CD4-positive, alpha-beta T cell treated with Interleukin-15 for 4 hours (primary cell): ENCODE measurements at places on chromosomes 2 and 18.
A peak's percentile ranks its signal among the peaks of the same experiment; 100 is the strongest.

DNA sequence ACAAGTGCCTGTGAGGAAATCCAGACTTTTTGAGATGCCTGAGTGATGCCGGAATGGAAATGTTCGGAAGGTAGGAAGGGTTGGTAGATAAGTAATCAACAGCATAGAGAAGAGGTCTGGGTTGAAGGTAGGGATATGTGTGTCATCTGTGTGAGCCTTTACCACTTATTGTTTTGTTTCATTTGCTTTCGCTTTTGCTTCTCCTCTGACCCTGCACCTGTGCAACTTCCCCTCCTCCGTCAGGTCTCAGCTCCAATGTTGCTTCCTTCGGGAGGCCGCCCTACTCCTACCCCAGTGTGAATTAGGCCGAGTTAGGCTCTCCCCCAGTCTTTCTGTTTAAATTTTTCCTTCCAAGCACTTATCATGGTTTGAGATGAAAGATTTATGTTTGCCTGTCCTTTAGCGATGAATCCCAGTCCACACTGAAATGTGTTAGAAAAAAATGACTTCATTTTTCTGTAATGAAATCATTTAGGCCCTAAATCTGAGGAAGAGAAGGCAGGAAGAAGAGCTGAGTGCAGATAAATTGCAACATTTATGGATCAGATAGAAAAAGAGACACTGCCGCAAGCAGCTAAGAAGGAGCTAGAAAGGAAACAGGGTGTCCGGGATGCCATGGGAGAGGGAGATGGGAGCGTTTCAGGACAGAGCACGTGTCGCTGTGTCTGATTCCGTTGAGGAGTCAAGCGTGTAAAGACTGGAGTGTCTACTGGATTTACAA is 139.6 kb upstream of the PELI1 start:
- DNase-seq = peak; percentile 41

DNA sequence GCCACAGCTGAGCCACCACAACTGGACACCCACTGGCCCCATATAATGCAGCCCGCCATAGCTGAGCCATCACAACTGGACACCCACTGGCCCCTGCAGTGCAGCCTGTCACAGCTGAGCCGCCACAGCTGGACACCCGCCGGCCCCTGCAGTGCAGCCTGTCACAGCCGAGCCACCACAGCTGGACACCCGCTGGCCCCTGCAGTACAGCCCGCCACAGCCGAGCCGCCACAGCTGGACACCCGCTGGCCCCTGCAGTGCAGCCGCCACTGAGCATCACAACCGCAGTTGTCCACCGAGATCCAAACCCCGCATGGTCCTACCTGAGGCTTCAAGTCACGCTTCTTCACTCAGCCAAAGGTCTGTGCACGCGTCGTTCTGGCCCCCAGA is 134.2 kb downstream of the PXDN start:
- no peak for DNase-seq

GRCh38 chr2:100786297-100786658 is 33.7 kb upstream of the NPAS2 start:
- DNase-seq = no peak

DNA sequence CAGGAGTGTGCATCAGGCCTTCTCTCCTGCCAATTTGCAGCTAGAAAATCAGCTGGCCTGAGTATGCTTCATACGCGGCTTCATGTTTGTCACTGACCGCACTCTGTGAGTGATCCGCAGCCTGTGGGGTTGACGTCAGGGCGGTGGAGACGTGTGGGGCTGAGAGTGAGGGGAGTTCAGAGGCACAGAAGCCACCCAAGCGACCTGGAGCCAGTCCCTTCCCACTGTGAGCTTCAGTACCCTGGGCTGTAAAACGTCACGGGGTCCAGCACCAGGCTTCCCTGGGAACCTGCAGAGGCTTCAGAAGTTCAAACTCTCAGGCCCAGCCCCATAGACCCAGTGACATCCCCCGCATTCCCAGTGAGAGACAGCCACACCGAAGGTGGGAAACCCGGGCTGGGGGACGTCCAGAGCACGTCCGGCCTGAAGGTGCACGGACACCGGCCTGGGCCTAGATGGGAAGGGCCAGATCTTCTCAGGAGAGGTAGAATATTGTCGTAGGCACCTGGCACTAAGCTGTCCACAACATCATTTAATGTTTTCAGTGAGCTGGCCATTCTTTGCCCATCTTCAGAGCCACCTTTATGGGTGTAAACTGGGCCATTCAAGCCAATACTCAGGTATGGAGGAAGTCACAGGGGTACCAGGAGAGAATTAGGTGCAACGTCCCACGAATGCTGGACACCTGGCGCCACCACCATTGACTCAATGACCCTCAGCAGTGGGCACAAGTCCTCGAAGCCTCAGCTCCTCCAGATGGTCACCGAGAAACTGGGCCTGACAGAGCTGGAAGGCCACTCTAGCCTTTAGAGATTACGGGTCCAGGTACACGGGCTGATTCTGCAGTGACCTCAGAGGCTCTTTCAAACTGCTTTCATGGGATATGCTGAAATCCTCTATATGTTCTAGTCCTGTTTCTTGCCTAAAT is 235.6 kb upstream of the MYT1L start:
- no peak for DNase-seq

GRCh38 chr2:207142461-207142860 is 23.3 kb downstream of the KLF7 start:
- peak; percentile 32 for DNase-seq

DNA sequence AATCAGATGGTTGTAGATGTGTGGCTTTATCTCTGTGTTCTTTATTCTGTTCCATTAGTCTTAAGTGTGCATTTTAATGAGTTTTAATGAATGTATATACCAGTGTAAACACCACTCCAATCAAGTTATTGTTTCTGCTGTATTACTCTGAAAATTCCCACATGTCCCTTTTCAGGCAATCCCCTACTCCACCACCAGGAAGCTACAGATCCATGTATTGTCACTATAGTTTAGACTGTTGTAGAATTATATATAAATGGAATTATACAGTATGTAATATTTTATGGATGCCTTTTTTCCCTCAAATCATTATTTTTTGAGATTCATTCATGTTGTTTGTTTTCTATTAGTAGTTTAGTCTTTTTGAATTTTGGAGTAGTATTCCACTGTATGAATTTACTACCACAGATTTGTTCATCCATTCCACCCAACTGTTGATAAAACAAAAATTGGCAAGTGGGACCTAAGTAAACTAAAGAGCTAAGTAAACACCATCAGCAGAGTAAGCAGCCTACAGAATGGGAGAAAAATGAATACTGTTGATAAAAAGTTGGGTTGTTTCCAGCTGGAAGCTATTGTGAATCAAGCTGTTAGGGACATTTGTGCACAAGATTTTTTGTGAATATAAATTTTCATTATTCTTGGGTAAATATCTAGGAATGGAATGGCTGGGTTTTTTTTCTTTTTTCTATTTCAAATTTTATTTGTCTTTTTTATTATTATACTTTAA is 262.0 kb downstream of the CAMKMT start:
- no peak for DNase-seq

GRCh38 chr2:207282916-207283315 is 117.2 kb upstream of the KLF7 start:
- DNase-seq = no peak

GRCh38 chr2:42132191-42132965 is 36.8 kb upstream of the EML4 start:
- DNase-seq = no peak

- DNase-seq = no peak
Observed at GRCh38 chr2:113209011-113209645, 35.4 kb downstream of the PSD4 start.

GRCh38 chr2:216904974-216905373 is 45.1 kb upstream of the TNP1 start:
- no peak for DNase-seq

DNA sequence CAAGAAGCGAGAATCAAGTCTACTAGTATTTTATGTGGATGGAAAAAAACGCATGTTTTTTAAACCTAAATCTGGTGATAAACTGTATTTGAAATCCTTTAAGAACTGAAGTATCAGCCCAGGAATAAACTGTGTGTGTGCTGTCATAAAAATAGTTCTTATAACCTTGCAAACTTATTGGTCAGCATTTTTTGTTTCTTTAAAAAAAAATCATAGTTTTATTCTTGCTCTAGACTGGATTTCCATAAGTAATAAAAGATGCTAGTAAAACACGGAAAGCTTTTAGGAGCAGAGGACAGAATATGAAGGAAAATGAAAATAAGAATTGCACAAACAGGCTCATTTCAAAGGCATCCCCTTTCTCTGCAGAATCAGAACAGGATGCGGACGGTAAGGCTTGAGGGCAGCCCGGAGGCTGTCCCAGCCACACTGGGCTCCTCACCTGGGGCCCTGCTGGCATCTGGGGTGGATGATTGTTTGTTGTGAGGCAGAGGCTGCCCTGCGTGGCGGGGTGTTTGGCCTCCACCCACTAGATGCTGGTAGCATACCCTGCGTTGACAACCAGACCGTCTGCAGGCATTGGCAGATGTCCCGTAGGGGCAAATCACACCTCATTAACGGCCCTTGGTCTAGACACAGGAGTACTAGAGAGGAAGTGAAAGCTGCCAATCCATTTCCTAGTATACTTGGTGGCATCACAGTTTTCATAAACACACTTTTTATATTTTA is 52.5 kb downstream of the MBP start:
- peak; percentile 59 for DNase-seq

- DNase-seq = no peak
Observed at GRCh38 chr2:216373896-216374295, 1.6 kb upstream of the MARCHF4 start.

- DNase-seq = no peak
Observed at GRCh38 chr18:74840492-74841167, 243.0 kb downstream of the ZNF407 start.

DNA sequence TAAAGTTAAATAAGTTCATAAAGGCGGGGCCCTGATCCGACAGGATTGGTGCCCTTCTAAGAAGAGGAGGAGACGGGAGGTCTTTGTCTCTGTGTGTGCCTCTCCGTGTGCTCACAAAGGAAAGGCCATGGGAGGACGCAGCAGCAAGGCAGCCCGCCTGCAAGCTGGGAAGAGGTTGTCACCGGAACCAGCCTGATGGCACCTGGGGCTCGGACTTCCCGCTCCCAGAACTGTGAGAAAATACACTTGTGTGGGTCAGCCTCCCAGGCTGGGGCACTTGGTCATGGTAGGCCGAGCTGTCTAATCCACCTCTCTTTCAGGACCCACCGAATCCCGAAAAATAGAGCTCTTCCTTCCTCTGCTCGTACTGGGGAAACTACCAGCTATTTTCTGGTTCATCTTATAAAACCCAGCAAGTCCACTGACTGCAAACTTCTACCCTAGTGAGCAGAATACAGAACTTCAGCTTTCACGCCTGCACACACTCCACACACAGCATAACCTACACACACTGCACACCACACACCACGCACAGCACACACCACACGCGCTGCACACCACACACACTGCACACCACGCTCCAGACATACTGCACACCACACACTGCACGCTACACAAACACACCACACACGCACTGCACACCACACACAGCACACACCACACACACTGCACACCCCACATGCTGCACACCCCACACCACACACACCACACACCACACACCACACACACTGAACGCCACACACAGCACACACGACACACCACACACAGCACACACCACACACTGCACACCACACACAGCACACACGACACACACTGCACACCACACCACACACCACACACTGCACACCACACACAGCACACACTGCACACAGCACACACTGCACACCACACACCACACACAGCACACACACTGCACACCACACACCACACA is 58.1 kb downstream of the ASB1 start:
- no peak for DNase-seq

DNA sequence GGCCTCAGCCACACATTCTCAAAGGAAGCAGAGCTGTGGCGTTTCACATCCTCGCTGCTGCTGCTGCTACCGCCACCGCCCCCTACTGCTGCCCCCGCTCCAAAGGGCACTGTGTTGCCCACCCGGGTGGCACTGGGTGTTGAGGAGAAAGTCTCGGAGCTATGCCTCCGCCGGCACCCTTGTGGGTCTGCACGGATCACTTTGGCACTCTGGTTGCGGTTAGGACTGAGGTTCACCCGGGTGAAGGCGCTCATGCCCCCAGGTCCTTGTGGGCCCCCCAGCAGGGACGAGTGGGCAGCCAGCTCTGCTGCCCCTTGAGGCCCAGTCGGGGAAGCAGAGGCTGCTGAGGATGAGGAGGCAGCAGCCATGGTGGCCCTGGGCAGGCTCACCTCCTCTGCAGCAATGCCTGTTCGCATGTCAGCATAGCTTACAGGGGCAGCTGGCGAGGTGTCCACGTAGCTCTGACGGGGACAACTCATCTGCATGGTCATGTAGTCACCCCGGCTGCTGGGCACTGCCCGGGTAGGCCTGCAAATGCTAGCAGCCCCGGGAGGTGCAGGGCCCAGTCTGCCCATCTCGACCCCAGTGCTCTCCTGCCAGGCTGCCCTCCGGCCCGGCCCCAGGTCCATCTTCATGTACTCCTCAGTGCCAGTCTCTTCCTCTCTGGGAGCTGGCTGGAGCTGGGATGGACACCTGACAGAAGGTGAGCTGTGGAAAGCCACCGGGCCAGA is 4.2 kb downstream of the IRS1 start:
- DNase-seq = no peak
